Stimulated activated CD4-positive, alpha-beta T cell treated with anti-CD3 and anti-CD28 coated beads, Interleukin-4, amount 100 ng/mL, for 1 hour (primary cell): ENCODE measurements at places on chromosomes 13 and 19.

- DNase-seq: no peak
Measured at GRCh38 chr19:6803036-6803404, 30.5 kb downstream of the VAV1 start.

DNA sequence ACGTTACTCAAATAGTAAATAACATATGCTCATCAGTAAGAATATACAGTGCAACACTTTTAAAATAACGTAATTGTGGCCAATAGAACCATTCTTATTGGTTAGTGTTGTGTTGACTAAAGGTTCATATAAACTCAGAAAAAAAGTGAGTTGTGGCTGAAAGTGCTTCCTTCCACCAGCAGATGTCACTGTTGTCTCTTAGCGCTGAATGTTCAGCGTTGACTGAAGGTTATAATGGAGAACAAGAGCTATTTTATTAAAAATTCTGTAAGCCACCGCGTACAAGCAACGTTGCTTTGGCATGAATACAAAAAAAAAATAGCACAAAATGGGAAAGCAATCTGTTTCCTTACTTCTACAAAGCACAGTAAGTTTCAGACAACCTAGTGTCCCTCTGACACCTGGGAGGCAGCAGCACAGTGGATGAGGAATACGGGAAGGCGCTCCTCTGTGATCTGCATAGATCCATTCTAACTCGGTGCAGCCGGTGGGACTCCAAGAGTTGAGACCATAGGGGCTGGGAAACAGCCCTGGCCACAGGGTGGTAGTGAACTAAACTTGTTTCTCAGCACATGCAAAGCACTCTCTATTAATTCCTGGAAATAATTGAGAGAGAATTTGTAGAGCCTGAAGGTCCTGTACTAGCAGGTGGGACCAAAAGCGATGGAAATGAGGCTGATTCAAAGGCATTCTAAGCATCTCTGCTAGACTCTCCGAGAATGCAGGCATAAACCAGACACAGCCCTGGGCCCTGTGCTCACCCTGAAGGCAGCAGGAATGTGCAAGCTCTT, 23.9 kb upstream of the OXGR1 start:
- no peak for DNase-seq

- no peak for DNase-seq
Measured at GRCh38 chr13:65133094-65133493, 2097.0 kb downstream of the PCDH9 start.

- no peak for DNase-seq
Measured at GRCh38 chr13:58051807-58052375, 420.3 kb downstream of the PCDH17 start.

GRCh38 chr19:27779954-27780353, 1433.0 kb downstream of the UQCRFS1 start:
- DNase-seq: no peak

DNA sequence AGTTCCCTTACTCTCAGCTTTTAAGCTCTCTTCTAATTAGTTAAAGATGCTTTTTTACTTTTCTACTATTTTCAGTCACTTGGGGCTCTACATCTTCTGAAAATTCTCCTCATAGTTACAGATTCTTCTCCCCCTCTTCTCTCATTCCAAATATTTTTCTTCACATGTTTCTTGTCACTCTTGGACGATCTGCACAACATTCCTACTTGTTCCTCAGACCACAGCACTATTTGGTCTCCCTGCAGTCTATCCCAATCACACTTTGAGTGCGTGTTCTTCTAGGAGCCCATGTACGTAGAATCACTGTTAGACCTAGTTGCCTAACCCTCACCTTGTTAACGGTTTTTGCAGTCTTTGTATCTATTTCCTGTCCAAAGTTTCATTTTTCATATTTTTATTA, 222.5 kb upstream of the SPRY2 start:
- no peak for DNase-seq

- DNase-seq: no peak
Measured at GRCh38 chr19:31330761-31331160, 18.5 kb downstream of the TSHZ3 start.

DNA sequence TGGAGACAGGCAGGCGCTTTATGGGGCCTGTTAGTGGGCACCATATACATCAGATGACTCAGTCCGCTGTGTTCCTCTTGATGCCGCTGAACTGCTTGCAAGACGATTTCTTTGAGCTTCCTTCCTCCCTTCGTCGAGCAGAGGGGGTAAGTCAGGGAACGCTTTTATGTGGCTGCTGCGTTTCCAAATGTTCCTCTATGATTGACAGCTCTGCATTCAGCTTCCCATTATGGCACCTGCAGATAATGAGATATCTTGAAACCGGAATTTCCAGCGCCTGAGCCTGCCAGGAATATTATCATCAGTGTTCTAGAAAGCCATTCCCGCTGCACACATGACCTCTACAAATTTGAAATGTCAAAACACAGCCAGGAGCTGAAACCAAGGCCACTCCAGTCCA, 257.0 kb downstream of the TSHZ3 start:
- DNase-seq: no peak

- DNase-seq: no peak
Measured at GRCh38 chr13:80677227-80677626, 336.3 kb upstream of the SPRY2 start.

DNA sequence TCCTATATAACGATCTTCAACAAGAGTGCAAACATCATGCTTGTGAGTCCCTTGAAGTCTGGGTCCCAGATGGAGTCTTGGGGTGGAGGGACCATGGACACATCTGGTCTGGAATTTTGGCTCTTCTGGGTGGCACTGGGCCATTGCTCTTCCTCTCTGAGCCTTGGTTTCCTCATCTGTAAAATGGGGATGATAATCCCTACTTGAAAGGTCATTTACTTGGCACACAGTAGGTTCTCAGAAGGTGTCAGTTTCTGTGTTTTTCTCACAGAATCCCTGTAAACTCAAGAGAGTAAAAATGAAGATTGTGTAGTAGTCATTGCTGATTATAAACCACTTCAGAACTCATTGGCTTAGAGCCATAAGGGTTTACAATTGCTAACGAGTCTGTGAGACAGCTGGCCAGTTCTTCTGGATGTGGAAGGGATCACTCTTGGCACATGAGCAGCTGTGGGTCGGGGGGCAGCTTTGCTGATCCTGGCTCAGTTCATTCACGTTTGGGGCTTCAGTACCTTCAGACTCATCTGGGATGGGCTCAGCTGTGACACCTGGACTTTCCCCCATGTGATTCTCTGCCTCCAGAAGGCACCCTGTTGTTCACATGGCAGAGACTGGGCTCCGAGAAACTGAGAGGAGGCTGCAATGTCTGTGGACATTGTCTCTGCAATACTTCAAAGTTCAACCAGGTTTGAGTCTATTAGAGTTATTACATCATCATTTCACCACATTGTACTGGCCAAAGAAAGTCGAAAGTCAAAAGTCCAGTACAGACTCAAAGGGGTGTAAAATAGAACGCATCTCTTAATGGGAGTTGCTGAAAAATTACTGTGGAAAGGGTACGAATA, 7.8 kb downstream of the CYP4F12 start:
- DNase-seq: no peak

DNA sequence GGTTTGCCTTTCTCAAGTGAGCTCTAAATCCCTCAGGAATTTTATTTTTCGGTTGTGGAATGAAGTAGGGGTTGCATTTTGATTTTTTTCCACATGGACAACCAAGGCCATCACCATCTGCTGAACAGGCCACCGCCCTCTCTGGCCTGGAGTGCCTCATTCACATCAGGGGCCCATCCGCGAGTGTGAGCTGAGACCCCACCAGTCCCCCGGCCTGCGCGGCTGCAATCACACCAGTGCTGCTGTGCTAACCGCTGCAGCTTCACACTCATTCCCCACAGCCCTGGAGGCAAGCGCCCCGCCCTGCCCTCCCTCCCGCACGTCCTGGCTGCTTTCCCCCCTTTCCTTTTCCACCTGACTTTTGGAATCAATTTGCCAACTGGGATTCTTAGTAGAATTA, 35.7 kb upstream of the ARHGEF7 start:
- no peak for DNase-seq

GRCh38 chr13:48448285-48448958, 35.5 kb upstream of the LPAR6 start:
- DNase-seq: no peak

- peak; percentile 66 for DNase-seq
Measured at GRCh38 chr19:13207846-13208671, 57.8 kb downstream of the IER2 start.

DNA sequence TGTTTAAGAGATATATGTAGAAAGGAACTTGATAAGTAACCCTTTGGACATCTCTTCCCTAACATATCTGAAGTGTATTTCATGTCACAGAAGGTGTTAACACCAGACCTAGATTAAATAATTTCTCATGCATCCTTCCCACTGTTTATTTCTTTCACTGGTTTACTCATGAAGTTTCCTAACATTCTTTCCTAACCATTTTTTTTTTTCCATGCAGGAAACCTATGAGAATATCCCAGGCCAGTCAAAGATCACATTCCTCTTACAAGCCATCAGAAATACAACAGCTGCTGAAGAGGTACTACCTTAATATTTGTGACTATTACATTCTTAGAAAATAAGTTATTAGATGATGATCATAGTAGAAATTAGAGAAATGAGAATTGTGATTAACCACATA, 28.8 kb downstream of the IPO5 start:
- no peak for DNase-seq

DNA sequence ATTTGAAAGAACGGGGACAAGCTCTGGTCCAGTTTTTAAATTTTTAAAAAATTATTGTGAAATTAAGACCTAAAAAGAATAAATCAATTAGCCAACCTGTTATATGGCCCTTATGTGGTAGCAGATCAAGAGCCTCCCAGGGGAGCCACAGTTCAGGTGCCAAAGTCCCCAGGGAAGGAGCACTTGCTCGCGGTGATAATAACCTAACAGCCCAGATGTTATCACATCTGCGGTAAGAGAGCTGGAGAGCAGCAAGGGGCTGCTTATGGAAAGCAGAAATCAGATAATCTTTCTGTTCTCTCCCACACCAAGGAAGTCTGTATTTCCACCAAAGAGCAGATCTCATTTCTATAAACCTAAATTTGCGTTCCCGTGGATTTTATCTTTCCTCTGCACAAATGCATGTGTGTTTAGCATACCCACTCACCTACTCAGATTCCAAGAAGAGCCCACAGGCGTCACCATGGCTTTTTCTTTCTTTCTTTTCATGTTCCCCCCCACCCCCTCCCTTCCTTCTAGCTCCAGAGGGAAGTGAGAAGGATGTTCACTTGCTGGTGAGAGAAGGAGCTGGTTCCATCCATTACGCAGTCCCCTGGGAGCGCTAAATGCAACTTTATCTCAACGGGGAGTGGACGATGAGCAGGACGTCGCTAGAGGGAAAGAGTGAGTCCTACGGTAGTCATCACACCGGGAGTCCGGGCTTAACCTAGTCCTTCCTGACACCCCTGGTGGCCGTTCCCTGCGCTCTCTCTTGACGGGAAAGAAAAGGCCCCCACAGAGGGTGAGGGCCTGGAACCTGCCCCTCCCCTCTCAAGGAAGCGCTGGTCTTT, 1.6 kb upstream of the POU4F1 start:
- DNase-seq: no peak

GRCh38 chr13:113794764-113795173, 35.7 kb downstream of the TMEM255B start:
- no peak for DNase-seq

- no peak for DNase-seq
Measured at GRCh38 chr19:6494438-6495036, 7.6 kb downstream of the TUBB4A start.

GRCh38 chr19:42657556-42657955, 62.8 kb upstream of the CEACAM8 start:
- DNase-seq: no peak

- no peak for DNase-seq
Measured at GRCh38 chr19:16075430-16076153, 703 bp upstream of the TPM4 start.

- DNase-seq: no peak
Measured at GRCh38 chr13:33776239-33776881, 41.6 kb upstream of the RFC3 start.

DNA sequence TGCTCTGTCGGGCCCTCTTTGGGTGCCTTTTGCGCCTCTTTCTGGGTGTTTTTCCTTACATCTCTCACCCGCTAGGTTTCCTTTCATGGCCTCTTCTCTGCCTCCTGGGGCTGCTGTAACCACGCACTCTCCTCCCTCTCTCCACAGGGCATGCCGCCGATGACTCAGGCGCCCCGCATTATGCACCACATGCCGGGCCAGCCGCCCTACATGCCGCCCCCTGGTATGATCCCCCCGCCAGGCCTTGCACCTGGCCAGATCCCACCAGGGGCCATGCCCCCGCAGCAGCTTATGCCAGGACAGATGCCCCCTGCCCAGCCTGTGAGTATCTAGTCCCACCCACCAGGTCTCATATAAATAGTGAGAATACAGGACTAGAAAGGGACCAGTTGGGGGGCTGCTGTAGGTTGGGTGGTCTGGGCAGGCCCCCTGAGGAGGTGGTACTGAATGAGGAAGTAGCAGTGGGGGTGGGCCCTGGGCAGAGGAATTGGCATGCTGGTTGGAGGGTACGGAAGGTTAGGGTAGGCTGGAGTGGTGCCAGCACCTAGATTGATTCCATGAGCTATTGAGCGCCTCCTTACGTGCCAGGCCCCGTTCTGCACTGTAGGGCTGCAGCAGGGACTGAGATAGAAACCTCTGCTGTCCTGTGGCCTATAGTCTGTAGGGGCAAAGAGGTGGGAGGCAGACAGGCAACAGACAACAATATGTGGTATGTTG, 11.9 kb downstream of the SNRPA start:
- DNase-seq: no peak

- no peak for DNase-seq
Measured at GRCh38 chr13:114043421-114044053, 69.7 kb upstream of the C13orf46 start.

DNA sequence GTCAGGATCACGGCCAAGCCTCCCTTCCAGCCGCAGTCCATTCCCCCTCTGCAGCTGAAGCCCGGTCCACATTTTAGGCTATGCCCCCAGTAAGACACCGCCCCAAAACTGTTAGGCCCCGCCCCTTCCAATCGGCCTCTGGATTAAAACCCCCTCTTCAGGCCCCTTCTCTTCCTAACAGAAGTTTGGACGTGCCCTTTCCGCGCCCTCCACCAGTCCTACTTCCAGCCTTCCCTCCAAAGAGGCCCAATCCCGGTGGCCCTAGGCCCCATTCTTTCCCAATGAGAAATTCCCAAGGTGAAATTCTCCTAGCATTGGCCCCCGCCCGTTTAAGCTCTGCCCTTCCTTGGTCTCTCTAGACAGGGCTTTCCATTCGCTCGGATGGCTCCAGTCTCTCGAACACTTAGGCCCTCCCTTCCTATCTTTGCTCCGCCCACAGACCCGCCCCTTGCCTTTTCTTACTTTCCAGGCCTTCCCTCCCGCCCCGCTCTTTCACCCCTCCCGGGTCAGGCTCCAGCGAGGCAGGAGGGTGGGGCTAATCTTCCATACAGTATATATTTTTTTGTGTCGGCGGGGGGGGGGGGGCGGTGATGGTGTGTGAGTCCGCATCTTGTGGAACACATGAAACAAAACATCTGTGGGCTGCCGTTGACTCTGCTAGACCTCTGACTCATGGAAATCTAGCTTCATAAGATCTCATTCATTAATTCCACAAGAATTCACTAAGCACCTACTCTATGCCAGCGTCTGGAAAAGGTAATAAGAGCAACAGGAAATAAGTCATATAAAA, 13.6 kb downstream of the LTBP4 start:
- peak; percentile 98 for DNase-seq

GRCh38 chr19:42074513-42075363, 1.2 kb upstream of the ZNF574 start:
- DNase-seq: no peak
